Hypothalamus (tissue), 51 donors: ENCODE measurements at places on chromosomes 13 and 19.
A peak's percentile ranks its signal among the peaks of the same experiment; 100 is the strongest.

GRCh38 chr13:97273341-97273831 lies 51.3 kb downstream of the MBNL2 start:
- DNase-seq, result no peak

DNA sequence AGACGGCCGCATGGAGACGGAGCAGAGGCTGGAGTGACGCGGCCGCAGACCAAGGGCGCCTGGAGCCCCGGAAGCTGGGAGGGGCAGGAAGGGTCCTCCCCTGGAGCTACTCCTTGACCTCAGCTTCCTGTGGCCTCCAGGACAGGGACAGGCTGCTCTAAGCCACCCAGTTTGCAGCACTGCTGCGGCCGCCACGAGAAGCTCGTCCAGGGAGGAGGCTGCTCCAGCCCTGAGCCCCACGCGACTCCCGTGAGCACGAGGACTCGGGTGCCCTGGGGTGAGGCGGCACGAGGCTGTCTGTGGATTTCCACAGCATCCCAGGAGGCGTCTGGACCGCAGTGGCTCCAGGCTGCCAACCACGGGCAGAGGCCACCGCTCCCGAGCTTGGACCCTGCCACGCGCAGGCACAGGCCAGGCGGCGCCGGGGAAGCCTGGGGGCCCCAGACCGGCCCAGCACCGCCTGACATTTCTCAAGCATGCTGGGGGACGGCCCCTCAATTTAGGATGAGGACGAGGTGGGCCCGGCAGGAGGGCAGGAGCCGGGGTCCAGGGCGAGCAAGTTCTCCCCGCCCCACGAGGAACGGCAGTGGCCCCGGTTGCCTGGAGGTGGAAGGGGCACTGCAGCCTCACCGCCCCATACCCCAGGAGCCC lies 10.7 kb downstream of the SBNO2 start:
- no peak for DNase-seq

- DNase-seq, result no peak
Measured at GRCh38 chr13:41589434-41589833, 132.1 kb downstream of the RGCC start.

- no peak for DNase-seq
Measured at GRCh38 chr13:93398167-93399035, 171.8 kb downstream of the GPC6 start.

- DNase-seq, result peak; percentile 69
Measured at GRCh38 chr19:48330012-48330681, 4.8 kb downstream of the EMP3 start.

GRCh38 chr13:29846475-29847256 lies 3.8 kb downstream of the UBL3 start:
- no peak for DNase-seq

DNA sequence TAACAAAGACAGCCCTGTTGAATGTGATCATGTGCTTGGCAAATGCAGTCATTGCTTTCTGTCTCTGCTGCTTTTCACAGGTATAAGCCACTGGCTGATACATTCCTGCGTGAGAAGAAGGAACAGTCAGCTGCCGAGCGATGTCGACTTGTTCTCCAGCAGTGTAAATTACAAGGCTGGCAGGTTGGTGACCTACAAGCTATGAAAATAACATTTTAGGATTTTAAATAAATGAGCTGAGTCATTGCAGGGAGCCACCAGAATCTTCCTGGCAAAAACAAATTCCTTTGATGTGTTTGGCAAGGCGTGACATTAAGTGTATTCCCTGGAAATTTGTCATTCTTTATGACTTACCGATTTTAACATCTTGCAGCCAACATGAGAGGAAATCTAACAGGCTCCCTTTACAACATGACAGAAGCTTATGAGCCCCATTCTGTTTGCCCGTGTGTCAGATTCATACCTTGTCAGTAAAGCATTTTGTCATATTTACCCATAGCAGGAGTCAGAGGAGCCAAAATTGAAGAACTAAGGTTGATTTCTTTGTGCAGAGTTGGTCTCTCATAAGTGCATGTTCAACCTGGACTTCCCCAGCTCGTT lies 471.4 kb downstream of the MYO16 start:
- DNase-seq, result no peak
